CD4-positive, alpha-beta T cell treated with Interleukin-17A for 4 hours (primary cell): ENCODE measurements at places on chromosomes 4 and X.
A peak's percentile ranks its signal among the peaks of the same experiment; 100 is the strongest.

DNA sequence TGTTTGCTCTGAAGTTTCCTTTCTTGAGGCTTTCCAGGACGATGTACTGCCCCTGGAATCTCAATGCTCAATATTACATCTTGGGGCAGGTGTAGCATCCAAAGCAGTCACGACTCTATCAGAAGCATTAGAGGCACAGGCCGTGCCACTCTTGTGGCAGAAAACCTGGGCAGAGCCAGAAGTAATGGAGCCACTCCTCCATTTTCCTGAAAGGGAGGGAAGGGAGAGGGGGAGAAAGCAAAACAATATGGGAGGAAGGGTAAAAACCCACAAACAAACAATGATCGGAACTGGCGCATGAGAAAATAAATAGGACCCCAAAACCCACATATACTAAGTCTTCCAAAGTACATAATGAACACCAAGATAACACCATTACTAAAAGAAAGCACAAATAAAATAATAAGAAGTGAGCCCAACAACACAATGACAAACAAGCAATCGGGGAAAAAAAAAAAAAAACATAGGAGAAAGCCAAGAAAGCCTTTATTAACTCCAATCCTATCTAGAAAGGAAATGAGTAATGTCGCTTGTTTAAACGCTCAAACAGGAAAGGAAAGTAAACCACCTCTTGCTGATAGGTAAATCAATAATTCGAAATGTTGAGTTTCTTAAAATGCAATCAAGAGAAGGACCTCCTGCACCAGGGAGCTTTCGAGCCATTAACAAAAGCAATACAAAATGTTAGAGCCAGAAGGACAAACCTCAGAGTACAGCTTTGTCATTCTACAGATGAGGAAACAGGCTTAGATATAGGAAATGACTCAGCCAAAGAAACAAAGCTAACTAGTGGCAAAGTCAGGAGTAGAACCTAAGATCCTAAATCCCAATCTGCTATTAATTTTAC, 117.4 kb downstream of the ATRX start:
- DNase-seq: no peak

- peak; percentile 46 for DNase-seq
These were observed at the start of gene EVC2 for GRCh38 chr4:5708449-5709206. EVC2 (minus strand) TSS chr4:5708559; CDS start chr4:5708513, 46 bp downstream.

DNA sequence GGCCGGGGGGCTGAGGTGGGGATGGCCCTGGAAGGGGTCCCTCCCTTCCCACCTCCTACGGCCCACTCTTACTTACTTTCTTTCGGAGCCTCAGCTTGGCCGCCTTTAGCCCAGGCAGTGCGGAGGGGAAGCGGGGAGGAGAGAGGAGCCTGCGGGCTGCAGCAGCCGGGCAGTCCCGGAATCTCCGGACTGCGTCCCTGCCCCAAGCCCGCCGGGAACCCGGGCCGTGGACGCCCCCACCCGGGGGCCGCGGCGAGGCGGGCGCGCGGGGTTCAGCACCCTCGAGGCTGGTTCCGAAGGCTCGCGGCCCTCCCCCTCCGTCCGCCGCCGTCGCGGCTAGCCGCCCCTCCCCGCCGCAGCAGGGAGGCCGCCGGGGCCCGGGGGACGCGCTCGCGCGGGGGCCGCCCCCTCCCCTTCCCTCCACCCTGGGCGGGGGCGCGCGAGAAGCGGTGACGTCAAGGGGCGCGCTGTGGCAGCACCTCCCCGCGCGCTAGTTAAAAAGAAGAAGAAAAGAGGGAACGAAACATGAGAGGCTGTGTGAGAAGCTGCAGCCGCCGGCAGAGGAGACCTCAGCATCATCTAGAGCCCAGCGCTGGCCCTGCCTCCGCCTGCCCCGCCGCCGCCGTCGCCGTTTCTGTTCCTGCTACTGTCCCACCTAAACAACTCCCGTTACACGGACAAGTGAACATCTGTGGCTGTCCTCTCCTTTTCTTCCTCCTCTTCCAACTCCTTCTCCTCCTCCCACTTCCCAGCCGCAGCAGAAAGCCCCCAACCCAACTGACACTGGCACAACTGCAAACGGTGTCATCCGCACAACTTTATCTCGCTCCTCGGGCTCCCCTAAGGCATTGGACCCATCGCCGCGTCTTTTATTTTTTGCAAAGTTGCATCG, at the start of gene HHIP:
Gene HHIP (plus strand): TSS at position 526 of the 892 bp plus-strand sequence. CDS start 520 bp downstream, outside the sequence.
- DNase-seq: peak; percentile 24

- peak; percentile 4 for DNase-seq
These were observed 168.8 kb upstream of the FAM47A start for GRCh38 chrX:34300871-34301270.

DNA sequence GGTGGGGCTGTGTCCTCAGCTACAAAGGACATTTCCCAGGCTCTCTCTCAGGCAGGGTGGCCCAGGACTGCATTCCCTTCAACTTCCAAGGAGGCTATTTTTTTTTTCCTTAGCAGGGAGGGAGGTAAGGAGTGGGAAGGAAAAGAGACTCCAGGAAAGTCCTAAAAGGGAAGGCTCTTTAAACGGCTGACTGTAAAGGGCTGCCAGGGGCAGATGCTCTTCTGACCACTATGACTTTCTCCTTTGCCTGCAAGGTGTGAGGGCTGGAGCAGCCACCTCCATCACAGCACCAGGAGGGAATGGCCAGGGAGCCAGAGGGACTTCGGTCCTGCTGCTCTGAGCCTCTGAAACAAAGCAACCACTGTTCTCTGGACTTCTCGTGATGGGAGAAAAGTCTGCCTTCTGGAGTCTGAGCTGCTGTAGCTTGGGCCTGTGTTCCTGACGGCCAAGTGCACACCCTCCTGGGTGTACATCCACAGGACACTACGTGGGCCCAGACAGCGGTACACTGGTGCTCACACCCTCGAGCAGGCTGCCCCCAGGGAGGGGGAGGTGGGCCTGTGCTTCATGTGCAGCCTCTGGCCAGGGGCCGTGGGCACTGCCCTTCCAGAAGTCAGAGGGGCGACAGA, 17.9 kb downstream of the NAT8L start:
- no peak for DNase-seq

- DNase-seq: no peak
These were observed 141.8 kb upstream of the PRDX4 start for GRCh38 chrX:23525531-23525930.

- DNase-seq: no peak
These were observed 21.1 kb upstream of the MAP7D3 start for GRCh38 chrX:136272325-136272724.
